ENCODE measurements at places on chromosomes 1 and 21. TPM values are rescaled to one million over a fixed set of nuclear protein-coding genes. Genes with fewer than 3 reads are reported as not detected.

The TRIM46 gene
- total RNA-seq = 17.8 TPM

The MYOCOS gene
- total RNA-seq = 0.18 TPM

The ELAPOR1 gene
- total RNA-seq = 5.0 TPM

The RPL5 gene
- 678 TPM for total RNA-seq

The PARS2 gene
- 3.3 TPM for total RNA-seq

The LAD1 gene
- total RNA-seq = not detected

The NTRK1 gene
- total RNA-seq = 1.8 TPM

The ATP1A4 gene
- 0.33 TPM for total RNA-seq

The PLA2G2A gene
- not detected for total RNA-seq

The LCE3E gene
- not detected for total RNA-seq

The KCNE2 gene
- not detected for total RNA-seq

The TINAGL1 gene
- total RNA-seq = not detected

The KRTAP20-2 gene
- total RNA-seq = not detected

The UBAP2L gene
- 155 TPM for total RNA-seq

The GSTM5 gene
- not detected for total RNA-seq

The FMO5 gene
- 0.53 TPM for total RNA-seq

The LMOD1 gene
- not detected for total RNA-seq

The HMGCS2 gene
- not detected for total RNA-seq

The CLCA4 gene
- total RNA-seq = not detected

The PDE9A gene
- total RNA-seq = 13.9 TPM

The CD1B gene
- total RNA-seq = not detected

The S100A8 gene
- not detected for total RNA-seq

The PEAR1 gene
- total RNA-seq = not detected

The S100A7 gene
- total RNA-seq = not detected

The OPTC gene
- not detected for total RNA-seq

The FAM177B gene
- not detected for total RNA-seq

The SYT11 gene
- total RNA-seq = 31.6 TPM

The TMPRSS2 gene
- total RNA-seq = not detected

The GREM2 gene
- 1.4 TPM for total RNA-seq

Data from activated CD4-positive, alpha-beta memory T cell treated with anti-CD3 and anti-CD28 coated beads, Interleukin-2, amount 10 ng/mL, durations not matched to agents 7 days and 5 days (primary cell).